ENCODE measurements at places on chromosomes 16 and 17.
A peak's percentile ranks its signal among the peaks of the same experiment; 100 is the strongest.

- DNase-seq = no peak
These were observed 19.7 kb upstream of the PIK3R5 start for GRCh38 chr17:8985054-8985701.

- no peak for DNase-seq
These were observed 4.0 kb downstream of the PRSS53 start for GRCh38 chr16:31084584-31085302.

- peak; percentile 55 for DNase-seq
These were observed 3.7 kb upstream of the MYL4 start for GRCh38 chr17:47205419-47205963.

- no peak for DNase-seq
These were observed 12.8 kb downstream of the SMIM5 start for GRCh38 chr17:75645889-75646637.

- DNase-seq = no peak
These were observed 36.8 kb downstream of the TEKT5 start for GRCh38 chr16:10657925-10658324.

- DNase-seq = no peak
These were observed 13.4 kb upstream of the BAHCC1 start for GRCh38 chr17:81381632-81382577.

DNA sequence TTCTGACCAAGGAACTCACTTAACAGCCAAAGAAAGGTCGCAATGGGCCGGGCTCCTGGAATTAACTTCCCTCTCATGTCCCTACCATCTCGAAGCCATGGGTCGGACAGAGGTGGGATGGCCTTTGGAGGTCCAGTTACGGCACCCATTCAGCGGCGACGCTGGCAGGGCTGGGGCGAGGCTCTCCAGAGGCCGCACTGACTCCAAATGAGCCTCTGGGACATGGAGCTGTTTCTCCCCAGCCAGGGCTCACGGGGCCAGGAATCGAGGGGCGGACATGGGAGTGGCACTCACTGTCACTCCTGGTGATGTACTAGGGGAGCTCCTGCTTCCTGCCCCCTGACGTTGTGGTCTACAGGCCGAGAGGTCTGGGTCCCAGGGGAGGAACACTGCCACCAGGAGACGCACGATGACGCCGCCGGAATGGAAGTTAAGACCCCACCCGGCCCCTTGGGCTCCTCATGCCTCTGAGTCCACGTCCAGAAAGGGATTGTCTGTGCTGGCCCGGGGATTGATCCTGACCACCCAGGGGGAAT lies 60.7 kb upstream of the METRNL start:
- DNase-seq = no peak

DNA sequence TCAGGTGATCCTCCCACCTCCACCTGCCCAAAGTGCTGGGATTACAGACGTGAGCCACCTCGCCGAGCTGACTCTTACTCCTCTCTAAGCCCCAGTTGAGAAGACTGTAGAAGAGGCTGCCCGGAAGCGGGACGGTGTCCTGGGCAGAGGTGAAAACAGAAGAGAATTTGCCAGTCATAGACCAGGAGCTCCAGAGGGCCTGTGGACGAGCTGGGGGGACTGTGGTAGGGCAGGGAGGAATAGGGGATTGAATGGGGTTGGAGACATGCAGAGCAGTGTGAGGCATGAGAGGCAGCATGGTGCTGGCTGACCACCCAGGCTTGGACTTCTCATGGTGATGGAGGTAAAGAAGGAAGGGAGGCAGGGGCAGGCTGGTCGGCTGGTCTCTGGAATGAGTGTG lies 17.1 kb upstream of the PHB1 start:
- no peak for DNase-seq

DNA sequence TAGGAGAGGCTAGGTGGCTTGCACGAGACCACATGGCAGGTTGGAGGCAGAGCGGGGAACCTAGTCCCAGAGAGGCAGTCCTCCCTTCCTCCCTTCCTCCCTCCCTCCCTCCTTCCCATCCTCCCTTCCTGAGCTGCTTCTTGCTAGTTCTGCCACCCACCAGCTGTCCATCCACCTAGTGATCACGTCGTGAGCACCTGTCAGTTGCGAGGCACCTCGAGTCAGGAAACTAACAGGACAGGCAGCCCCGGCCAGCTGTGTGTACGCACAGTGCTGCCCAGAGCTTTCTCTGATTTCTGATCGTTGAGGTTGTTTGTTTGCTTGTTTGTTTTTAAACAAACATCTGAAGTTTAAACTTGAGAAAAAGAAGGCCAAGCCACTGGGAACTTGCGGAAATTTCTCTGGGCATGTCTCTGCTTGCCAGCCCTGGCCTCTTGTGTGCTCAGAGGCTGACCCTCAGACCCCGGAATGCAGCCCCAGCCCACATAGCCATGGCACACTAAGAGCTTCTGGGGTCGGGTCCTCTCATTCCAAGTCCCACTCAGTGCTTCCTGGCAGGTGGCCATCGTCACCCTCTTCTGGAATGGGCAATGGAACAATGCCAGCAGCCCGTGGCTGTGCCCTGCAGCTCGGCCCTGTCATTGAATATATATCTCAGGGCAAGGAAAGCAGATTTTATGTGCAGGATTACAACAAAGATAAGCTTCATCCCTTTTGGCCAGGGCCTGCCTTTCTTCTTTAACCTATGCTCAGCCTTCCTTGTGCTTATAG lies 174.0 kb downstream of the KATNIP start:
- DNase-seq = no peak

DNA sequence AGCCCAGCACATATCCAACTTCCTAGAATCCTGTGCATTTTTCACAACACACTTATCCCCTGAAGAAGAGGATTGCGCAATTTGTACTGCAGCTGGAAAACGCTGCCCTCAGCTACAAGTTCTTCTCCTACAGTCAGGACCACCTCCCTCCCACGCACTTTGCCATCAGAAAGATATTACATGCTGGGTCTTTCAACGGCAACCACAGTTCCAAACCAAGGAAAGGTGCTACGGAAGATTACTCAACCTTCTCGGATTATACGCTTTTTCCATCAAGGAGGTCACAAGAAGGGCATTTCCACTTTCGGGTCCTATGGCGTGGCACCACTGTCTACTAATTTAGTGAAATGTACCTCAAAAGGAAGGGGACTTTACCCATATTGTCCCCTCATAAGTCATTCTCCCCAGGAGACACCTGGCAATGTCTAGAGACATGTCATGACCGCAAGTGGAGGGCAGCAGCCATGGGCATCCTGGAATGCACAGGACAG lies 35.2 kb downstream of the USP7 start:
- no peak for DNase-seq

GRCh38 chr16:75263963-75264445 lies 12.6 kb upstream of the BCAR1 start:
- no peak for DNase-seq

GRCh38 chr17:72711521-72712310 lies 380.8 kb downstream of the SLC39A11 start:
- DNase-seq = no peak

DNA sequence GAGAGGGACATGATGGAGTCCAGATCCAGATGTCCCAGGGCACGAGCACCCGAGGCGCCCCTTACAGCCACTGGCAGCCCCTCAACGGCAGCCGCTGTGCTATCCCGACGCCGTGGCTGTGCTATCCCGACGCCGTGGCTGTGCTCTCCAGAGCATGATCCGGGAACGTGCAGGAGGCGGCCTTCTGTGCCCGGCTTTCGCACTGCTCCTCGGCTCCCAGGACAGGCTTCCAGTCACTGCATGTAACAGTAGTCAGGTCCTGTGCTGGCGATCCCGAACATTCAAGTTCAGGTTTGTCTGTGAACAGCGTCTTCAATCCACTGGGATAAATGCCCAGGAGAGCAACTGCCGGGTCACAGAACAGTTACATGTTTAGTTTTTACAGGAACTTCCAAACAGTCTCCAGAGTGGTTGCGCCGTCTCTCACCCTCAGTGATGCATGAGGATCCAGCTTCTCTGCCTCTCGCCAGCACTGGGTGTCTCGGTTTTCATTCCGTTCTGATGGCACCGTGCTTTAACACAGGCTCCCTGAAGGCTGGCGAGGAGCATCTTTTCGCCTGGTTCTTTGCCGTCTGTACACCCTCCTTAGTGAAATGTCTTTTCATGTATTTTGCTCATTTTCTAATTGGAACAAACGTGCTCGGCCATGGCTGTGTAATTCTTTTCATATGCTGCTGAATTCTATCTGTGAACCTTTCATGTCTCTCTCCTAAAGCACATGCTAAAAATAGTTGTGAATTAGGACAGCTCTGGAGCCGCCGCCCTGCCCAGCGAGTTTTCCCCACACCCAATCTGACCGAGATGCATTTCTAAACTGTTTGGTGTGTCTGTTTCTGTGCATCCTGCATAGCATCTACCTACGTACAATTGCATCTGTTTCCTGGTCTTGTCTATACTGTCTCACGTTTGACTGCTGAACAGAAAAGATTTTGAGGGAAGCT lies 72.6 kb upstream of the METRNL start:
- DNase-seq = no peak

- no peak for DNase-seq
These were observed 78.8 kb downstream of the CCDC182 start for GRCh38 chr17:57666201-57666870.

DNA sequence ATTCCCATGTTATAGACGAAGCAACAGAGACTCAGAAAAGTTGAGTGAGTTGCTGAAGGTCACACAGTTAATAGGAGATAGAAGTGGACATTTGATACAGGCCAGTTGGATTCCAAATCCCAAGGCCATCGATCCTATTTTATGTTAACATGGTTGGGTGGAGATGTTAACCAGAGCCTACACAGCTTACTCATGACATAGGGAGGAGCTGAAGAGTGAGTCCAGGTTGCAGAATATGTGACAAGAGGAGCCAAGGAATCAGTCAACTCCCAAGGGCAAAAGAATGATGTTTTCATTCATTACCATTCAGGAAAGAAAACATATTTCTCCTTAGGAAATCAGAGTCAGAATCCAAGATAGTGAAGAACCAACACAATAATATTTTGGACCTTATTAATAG lies 40.3 kb upstream of the GAS7 start:
- DNase-seq = no peak

- no peak for DNase-seq
These were observed 9.7 kb downstream of the MPRIP start for GRCh38 chr17:17051791-17052461.

DNA sequence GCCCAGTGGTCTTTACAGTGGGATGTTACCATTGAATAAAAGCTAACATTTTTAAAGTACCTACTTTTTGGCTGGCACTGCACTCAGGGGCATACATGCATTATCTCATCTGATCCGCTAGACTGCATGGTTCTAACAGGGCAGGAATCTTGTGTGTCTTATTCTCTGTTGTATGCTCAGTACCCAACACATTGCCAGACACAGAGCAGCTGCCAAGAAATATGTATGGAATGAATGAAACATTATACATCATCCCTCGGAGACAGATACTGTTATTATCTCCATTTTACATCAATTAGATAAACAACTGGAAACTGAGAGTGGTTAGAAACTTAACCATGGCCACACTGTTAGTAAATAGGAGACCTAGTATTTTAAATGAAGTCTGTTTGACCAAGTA lies 74.1 kb upstream of the CDH11 start:
- no peak for DNase-seq

DNA sequence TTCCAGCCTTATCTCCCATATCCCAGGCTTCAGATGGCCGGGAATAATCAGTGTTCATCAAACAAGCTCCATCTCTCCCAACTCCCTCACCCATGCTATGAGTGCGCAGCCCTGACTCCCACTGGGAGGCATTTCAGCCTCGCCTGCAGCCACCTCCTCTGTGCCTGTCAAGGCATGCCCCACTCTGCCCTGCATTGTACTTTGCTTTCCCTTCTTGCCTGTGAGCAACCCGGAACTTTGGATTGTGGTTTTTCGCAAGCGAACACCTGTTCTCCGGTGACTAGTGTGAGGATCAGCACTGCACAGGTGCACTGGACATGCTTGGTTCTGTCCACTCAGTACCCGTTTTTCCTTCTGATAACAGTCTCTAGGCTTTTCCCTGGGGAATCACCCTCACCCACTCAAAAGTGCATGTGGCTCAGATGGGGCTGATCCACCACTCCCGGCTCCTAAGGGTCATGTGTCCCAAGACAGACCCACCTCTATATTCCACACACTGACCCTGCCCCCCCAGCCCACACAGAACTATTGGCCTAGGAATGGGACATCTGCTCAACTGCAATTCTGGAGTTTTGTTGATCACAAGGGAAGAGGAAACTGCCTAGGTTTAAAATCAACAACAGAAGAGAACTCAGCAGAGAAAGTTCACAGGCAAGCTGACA lies 9.1 kb downstream of the CHST6 start:
- no peak for DNase-seq

DNA sequence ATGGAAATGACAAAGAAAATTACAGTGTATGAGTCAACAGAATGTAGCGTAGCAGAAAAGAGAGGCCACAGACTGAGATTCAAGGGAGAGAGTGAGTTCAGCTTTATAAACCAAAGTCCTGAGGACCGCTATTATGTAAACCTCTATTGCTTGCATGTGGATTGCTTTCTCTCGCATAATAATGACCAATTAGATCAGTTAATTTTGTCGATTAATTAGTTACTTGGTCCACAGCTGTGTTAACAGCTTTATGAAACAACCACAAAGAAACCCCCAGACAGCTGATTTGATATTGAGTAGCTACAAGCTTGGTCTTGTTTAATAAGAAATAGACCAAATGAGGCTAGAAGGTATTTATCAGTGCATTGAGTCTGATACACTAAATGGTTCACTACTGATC lies 291.8 kb upstream of the ERCC4 start:
- DNase-seq = no peak

DNA sequence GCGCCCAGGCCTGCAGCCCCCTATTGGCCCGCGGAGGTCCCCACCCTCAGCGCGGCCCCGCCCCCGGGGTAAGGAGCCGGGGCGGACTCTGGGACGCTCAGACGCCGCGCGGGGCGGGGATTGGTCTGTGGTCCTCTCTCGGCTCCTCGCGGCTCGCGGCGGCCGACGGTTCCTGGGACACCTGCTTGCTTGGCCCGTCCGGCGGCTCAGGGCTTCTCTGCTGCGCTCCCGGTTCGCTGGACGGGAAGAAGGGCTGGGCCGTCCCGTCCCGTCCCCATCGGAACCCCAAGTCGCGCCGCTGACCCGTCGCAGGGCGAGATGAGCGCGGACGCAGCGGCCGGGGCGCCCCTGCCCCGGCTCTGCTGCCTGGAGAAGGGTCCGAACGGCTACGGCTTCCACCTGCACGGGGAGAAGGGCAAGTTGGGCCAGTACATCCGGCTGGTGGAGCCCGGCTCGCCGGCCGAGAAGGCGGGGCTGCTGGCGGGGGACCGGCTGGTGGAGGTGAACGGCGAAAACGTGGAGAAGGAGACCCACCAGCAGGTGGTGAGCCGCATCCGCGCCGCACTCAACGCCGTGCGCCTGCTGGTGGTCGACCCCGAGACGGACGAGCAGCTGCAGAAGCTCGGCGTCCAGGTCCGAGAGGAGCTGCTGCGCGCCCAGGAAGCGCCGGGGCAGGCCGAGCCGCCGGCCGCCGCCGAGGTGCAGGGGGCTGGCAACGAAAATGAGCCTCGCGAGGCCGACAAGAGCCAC lies at the start of gene NHERF1:
Gene NHERF1 (plus strand): TSS at position 100 of the 750 bp plus-strand sequence. CDS start 219 bp downstream, at position 319.
- DNase-seq = peak; percentile 66

DNA sequence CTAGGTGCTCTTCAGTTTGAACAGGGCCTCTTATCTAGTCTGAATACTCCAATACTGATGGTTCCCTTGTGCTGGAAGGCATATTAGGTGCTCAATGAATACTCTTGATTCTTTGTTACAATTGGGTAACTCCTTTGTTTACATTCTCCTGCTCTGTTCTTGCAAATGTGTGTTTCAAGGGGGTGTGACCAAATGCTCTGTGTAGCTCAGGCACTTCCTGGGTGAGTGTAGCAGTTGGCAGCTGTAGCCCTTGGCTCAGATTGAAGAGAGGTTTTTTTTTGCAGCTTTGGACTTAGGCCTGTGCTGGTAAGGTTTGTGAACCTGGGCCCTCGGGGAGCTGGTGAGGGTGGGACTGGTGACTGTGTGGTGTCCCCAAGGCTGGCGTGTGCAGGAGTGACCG lies 20.2 kb downstream of the TBCD start:
- no peak for DNase-seq

GRCh38 chr17:64504769-64505339 lies 1.2 kb downstream of the DDX5 start:
- DNase-seq = no peak

Measured in BJ (cell line).